ENCODE measurements at places on chromosomes 2 and 18.

DNA sequence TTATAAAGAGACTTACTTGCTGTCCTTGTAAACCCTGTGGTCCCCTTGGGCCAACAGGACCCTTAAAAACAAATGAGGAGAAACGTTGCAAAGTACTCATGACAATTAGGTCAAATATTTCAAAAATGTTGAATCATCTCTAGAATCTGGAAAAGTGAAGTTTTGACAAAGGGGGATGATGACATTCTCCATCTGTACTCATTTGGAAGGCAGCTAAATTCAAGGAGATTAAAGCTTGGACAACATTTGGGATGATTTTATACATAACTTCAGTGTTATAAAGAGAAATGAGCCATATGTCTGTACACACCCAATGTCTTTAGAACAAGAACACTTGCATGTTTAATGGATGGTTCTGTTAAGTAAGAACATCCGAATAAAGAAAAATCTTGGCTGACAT lies 92.9 kb downstream of the COL5A2 start:
- DNase-seq = no peak

DNA sequence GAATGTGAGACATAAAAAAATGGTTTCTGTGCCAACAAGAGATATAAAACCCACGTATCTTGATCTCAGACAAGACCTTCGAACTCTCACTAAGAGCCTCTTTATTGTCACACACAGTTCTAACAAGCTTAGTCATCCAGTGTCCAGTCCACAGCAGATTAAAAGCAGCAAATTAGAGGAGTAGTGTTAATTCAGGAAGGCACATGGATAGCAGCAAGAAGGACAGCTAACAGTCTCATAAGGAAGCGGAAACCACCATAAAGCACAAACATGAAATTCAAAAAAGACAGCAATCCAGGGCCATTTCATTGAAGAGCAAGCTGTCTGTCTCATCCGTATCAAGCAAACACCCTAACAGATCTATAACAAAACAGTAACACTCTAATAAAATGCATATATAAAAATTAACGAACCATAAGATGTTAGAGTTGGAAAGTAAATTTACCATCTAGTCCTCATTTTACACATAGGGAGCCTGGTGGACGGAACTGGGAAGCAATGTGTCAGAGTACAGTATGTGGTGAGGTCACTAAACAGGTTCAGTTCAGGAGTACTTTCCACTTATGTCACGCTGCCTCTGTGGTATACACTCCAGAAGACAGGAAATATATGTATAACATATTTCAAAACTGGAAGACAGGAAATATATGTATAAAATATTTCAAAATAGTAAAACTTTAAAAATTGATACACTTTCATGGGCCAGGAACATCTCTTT lies 18.3 kb downstream of the AAK1 start:
- DNase-seq = no peak

- DNase-seq = no peak
Observed at GRCh38 chr2:240133401-240133800, 2.7 kb downstream of the COPS9 start.

DNA sequence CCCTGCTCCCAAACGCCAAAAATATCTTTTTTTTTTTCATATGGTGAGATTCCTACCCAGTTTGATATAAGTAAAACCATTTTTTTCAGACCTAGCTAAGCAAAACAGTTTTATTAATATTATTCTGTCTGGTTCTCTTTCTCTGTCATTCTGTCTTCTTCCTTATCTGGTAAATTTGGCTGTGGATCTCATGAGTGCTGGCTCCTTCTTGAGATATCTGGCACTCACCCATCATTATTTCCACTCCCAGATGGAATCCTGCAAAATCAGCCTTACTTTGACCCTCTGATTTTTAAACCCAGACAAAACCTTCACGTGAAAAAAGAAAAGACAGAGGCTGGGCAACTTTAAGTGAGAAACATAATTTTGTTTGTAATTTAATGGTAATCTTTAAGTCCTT lies 373.6 kb downstream of the NYAP2 start:
- DNase-seq = no peak

GRCh38 chr2:2044269-2045057 lies 286.6 kb downstream of the MYT1L start:
- no peak for DNase-seq

DNA sequence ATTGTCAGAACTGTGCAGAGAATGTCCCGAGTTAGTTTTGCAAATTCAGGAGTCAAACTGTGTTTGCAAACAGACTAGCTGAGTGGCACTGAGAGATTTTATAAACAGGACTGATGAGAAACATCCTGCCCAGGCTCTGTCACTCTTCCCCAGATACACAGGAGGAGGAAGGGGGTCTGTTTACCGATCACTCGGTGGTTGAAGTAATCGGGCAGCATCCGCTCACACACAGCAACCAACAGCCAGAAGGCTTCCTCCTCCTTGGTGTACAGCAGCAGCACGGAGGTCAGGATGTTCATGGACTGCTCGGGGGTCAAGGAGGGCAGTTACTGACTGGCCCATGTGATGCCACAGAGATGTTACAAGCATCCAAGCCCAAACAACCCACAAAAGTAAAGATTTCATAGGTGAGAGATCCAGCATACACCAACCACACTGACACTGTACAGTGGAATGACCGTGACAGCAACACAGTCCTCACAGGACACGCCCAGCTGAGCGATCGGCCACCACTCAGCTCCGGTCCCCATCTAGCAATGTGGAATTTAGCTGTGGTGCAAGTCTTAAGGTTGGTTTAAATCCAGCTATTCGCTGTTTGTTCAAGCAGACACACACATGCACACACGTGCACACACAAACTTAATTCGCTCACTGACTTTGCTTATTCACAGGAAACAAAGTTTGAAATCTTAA lies 30.1 kb downstream of the RPL31 start:
- no peak for DNase-seq

DNA sequence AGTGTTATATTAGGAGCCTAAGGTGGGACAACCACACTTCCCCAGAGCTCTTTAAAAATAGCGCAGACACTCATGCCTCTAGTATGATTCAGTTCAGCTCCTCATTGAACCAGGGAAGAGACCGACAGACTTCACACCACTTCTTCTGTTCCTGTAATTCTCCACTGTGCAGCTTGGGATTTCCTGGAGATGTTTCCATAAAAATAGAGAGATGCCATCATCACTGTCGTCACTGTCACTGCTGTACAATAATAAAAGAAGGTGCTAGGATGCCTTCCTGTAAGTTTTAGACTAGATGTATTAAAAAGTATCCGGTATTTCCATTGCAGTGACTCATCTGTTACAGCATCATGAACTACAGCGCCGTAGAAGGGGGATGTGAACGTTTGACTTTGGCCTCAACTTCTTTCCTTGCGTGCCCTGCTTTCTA lies 110.9 kb downstream of the FAM210A start:
- no peak for DNase-seq

DNA sequence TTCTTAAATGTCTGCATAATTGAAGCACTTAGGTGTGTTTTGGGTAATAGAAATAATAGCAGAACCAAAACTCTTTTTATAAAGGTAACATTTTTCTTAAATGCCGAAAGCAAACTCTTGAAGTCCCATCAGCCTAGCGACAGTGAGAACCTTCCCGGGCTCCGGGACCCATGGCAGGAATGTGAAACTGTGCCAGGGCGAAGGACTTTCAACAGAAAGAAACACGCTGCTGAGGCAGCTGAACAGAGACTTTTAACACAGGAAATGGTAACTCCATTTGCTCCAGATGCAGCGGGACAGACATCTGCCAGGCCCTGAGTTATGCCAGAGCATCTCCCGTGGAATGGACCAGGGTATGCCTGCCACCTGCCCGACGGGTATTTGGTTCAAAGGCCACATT lies 34.3 kb downstream of the SALL3 start:
- DNase-seq = no peak

DNA sequence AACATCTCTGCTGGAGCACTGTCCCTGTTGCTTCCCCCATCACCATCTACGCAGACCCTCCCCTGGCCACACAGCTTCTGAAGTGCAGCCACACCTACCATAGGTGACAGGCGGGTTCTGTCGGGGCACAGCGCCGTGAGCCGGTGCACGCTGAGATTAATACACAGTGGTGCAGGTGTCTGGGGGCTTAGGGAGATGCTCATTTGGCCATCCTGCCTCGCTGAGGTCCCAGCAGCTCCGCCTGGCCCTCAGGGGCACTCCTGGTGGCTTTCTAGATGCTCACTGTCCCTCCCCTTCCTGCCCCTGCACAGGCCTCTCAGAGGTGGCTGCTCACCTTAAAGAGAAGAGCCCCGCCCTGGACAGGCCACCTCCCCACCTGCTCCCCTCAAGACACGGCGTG lies 18.9 kb upstream of the RPL31 start:
- no peak for DNase-seq

- no peak for DNase-seq
Observed at GRCh38 chr2:187404431-187405110, 43.5 kb downstream of the CALCRL start.

DNA sequence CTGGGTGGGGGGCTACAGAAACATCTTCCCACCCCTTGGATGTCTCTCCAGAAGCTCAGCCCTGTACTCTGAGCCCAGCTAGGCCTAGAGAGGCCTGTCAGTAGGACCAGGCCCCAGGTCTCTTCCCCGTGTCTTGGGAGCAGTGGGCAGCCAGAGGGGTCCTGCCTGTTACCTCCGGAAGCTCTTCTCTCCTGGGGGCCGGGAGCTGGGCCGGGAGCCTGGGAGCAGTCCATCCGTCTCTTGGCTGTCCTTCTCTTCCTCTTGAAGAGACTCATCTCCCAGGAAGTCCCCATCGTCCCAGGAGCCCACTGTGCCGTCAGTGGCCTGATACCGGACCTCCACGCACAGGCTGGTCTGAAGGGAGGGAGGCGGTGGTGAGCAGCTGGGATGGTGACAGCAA lies 38.3 kb upstream of the OTOF start:
- DNase-seq = no peak

- DNase-seq = no peak
Observed at GRCh38 chr2:119049968-119050704, 108.1 kb downstream of the MARCO start.

GRCh38 chr2:149832324-149832723 lies 244.7 kb upstream of the MMADHC start:
- DNase-seq = no peak

DNA sequence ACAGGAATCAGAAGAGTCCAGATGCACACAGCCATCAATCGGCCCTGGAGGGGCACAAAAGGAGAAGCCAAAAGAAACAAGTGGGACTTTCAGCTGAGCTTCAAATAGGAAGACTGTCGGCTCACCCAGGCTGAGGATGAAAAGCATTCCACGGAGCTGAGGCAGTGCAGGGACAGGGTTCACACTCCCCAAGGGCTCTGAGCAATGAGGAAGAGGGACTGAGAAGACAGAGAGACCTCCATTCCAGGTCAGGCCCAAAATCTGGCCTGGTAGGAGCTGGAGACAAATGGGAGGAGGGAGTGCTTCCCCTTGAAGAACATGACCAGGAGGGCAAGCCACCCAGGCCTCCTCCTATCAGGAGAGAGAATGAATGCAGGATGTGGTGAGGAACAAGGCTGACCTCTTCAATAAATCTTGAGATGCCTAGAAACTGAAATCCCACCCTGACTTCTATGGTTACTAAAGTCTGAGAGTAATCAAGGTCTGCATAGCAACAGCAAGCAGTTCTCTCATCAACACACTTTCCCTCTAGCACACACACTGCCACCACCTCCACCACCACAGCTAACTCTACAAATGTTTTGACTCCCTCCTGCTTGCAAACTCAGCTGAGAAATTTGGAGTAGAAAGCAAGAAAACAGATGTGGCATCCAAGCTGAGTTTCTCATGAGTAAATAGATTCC lies 434.4 kb downstream of the TNS1 start:
- DNase-seq = no peak
